GM06990 (cell line): ENCODE measurements at places on chromosomes 6 and 20.

GRCh38 chr6:137666202-137666774 is 172.1 kb upstream of the OLIG3 start:
- DNase-seq: peak; percentile 31

DNA sequence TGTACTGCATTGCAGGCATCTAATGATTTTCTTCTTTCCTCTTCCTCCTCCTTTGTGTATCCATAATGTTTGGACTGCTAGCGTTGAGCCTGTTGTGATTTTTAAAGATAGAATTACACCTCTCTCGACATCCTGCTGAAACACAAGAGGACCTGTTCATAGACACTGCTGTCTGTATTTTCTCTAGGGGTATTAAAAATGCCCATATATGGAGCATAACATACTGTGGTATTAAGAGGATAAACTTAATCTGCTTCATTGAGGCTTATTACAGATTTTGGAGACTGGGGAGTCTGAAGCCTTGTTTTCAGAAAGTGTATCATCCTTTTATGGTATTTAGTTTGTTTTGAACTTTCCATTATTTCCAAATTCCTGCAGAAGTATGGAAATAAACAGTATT is 414.3 kb downstream of the CDKAL1 start:
- DNase-seq: no peak

- no peak for DNase-seq
Observed at GRCh38 chr6:127586372-127586771, 9.4 kb downstream of the C6orf58 start.

DNA sequence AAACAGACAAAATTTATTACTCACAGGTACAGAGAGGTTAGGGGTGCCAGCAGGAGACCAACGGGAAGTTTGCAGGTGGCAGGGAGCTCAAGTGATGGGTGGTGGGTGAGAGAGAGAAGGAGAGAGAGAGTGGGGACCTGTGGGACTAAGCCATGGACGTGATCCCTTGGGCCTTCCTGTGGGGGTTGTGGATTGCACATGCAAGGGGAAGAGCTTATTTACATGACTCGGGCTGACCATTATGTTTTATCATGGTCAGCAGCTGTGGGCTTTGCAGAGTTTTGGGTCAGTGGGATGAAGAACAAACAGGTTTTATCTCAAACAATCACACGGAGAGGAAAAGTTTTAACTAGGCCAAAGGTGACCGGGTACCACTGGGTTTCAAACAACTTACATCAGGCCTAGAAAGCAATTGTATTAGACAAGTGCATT is 156.2 kb upstream of the EXOC2 start:
- no peak for DNase-seq

- DNase-seq: peak; percentile 49
Observed at GRCh38 chr20:25865715-25866656, 169.3 kb upstream of the ZNF337 start.

- no peak for DNase-seq
Observed at GRCh38 chr20:3174442-3175261, 1.3 kb upstream of the LZTS3 start.

DNA sequence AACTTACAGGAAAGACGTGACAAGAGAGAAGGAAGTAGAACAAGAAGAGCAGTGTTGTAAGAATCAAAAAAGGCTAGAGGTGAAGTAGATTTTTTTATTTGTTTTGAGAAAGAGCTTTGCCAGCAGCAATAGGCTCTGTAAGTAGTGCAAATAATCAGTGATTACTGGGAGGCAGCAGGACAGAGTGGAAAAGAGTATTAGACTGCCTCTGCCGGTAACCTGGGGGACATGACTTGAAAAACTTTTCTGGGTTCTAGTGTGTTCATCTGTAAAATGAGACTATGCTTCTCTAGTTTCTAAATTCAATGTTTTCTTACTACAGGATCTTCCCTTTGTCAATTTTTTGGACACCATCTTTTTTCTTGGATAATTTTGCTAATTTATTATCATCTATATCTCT is 5.8 kb upstream of the IRAK1BP1 start:
- no peak for DNase-seq

- DNase-seq: no peak
Observed at GRCh38 chr20:51064137-51064536, 41.2 kb upstream of the KCNG1 start.

- no peak for DNase-seq
Observed at GRCh38 chr6:37150314-37150713, 19.6 kb upstream of the PIM1 start.

DNA sequence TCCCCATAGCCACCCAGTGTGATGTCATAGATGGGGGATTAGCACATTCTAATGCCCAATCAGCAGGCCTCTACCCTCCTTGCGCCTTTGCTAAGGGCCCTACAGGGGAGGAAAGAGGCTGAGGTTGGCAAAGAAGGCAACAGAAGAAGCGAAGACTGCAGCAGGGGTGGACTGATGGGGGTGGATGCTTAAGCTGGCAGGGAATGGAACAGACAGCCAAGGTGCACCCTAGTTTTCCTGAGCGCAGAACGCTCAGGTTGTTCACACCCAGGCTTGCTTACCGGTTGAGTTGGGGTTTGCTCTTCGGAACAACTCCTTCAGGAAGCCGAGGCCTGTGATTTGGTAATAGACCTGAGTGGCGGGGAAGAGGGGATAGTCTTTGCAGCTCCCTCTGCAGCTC is 12.7 kb downstream of the MRPS18A start:
- no peak for DNase-seq
